ENCODE measurements at places on chromosomes 7 and 10. TPM values are rescaled to one million over a fixed set of nuclear protein-coding genes. Genes with fewer than 3 reads are reported as not detected.

- ATAC-seq, result no peak
Measured at GRCh38 chr10:63267414-63268148, 134.5 kb downstream of the NRBF2 start.

GRCh38 chr7:4610768-4611467 is 71.2 kb upstream of the FOXK1 start:
- peak; percentile 62 for ATAC-seq

GRCh38 chr7:25389489-25390106 is 161.3 kb upstream of the NPVF start:
- peak; percentile 50 for ATAC-seq

DNA sequence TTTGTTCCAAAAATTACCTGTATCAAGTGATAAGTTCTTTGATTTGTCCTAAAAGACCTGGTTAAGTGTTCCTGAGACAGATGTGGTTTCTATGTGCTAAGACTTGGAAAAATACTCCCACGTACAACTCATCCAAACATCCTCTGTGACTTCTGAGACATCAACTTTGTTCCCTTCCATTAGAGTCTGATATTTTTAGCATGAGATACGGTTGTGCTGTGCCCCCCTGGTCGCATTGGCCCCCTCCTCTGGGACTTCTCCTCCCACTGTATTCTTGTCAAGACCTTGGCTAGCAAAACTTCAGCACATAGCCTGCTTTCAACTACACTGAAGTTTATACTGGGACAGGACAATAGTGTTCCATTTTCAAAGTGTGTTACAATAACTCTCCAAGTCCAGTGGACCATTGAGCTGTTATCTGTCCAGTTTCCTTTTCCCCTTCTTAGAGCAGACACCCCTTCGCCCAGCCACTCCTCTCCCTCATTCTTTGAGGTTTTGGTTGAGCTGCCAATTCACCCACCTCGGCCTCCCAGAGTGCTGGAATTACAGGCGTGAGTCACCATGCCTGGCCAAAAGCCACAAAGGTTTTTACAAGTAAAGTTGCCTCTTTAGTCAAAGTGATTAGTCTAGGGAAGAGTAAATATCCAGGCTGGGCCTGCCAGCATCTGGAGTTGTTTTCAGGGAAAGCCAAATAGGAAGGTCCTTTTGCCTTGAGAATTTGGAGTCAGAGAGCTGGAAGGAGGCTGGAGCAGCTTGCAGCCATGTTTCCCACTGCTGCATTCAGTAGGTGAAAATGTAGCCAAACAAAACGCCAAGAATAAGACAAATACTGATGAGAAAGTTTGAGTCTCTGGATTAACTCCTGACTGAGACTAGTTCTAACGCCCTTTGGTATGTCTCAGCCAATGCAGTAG is 17.8 kb upstream of the PDLIM1 start:
- ATAC-seq, result peak; percentile 93

- no peak for ATAC-seq
Measured at GRCh38 chr7:139362302-139362701, 2.6 kb downstream of the LUC7L2 start.

- ATAC-seq, result no peak
Measured at GRCh38 chr10:62025901-62026879, 124.7 kb downstream of the ARID5B start.

DNA sequence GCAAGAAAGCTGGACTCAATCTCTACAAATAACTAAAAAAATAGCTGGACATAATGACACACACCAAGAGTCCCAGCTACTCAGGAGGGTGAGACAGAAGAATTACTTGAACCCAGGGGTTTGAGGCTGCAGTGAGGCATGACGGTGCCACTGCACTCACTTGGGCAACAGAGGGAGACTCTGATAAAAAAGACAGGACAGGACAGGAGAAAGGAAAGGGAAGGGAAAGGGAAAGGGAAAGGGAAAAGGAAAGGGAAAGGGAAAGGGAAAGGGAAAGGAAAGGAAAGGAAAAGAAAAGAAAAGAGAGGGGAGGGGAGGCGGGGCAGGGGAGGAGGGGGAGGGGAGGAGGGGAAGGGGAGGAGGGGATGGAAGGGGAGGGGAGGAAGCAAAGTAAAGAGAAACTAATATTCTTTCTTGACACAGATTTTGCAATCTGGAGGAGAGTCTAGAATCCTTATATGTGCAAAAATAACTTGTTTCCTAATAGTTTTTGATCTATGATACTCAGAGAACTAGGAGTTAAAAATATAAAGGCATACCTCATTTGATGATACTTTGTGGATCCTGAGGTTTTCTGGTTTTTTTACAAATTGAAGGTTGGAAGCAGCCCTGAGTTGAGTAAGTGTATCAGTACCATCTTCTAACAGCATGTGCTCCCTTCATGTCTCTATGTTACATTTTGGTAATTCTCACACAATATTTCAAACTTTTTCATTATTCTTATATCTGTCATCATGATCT is 8.0 kb downstream of the SAR1A start:
- no peak for ATAC-seq

GRCh38 chr10:12332572-12333379 is 16.6 kb upstream of the CAMK1D start:
- no peak for ATAC-seq

DNA sequence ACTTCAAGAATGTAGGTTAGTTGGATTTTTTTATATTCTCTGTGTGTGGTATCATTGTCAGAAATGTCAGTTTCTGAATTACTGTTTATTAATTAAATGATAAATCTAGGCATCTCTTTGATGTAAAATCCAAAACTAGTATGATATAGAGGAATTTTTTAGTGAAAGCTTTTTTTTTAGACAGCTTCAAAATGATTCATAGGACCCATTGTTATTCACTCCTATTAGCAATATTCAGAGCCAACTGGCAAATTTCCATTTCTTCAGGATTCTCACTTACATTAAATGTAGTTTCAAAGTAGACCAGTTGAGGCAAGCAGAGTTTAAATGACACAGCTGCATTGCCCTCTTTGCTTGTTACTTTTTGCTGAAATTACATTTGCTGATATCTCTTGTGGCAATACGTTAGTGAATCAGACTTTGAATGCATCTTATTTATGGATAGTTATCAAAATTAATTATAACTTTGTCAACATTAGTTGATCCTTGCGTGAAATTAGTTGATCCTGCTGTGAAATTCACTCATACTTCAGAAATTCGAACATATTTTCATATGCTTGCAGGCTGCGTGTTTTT is 20.3 kb downstream of the ZNF277 start:
- no peak for ATAC-seq

GRCh38 chr10:25232204-25232603 is 57.4 kb downstream of the GPR158 start:
- ATAC-seq, result no peak

DNA sequence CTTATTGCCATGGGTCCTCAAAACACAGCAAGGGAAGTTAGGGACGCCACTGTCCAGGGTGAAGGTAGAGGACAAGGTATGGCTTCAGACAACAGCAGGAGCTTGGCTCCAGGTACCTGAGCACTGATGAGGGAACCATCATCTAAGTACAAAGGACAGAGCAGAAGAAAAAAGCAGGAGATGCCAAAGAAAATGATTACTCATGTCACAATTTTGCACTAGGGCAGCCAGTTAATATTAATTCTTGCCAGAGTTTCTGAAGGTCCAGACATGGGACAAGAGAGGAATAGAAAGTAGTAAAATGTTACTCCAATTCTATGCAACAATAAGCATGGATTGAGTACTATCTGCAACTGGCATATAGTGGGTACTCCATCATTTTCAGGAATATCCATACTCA is 14.1 kb downstream of the PTN start:
- ATAC-seq, result no peak

DNA sequence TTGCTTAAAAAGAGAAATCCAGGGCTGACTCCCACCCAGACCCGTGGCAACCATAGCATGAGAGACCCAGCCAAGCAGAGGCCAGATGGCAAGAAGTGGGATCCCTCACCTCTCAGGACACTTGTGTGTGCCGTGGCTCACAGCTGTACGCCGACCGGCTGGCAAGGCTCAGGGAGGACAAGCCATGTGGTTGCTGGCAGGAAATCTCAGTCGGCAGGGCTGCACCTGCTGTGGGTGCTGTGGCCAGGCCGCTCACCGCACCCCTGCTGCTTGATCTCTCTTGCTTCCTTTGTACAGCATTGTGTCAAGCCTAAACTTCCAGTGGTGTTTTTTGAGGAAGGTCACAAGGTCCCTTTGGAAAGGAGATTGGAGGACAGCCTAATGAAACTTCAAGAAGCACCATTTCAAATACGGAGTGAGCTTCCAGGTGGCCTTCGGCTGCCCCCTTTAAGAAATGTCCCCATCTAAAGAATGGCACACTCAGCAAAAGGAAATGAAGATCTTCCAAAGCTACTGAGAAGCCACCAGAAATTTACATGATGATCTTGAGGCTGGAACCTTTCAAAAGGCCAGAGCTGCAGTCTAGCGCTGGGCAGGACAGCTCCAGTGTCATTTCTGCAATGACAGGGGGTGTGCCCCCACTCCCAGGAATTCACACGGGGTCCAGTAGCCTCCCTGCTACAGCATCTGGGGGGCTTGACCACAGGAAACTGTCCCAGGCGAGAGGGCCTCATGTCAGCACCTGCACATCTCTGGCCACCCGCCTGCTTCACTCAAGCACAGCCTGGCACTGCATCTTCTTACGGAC is 409.0 kb upstream of the MGMT start:
- no peak for ATAC-seq

- peak; percentile 50 for ATAC-seq
Measured at GRCh38 chr7:111987115-111987826, 218.9 kb downstream of the DOCK4 start.

GRCh38 chr10:101902820-101903145 is 59.2 kb upstream of the KCNIP2 start:
- ATAC-seq, result no peak

DNA sequence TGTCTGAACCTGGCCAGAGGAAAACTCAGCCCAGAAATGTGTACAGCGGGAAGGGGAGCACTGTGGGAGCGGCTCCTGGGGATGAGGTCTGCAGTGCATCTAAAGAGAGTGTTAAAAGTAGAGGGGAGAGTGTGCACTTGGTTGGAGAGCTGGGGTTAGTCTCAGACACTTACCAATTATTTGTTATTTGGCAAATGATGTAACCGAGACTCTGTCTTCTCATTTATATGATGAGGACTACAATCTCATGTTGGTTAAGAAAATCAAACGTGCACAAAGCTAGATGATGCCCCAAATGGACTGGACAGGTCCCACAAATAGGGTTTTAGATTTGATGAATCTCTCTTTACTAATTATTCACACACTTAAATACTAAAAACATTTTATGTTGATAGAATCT is 962.4 kb downstream of the GATA3 start:
- ATAC-seq, result no peak

DNA sequence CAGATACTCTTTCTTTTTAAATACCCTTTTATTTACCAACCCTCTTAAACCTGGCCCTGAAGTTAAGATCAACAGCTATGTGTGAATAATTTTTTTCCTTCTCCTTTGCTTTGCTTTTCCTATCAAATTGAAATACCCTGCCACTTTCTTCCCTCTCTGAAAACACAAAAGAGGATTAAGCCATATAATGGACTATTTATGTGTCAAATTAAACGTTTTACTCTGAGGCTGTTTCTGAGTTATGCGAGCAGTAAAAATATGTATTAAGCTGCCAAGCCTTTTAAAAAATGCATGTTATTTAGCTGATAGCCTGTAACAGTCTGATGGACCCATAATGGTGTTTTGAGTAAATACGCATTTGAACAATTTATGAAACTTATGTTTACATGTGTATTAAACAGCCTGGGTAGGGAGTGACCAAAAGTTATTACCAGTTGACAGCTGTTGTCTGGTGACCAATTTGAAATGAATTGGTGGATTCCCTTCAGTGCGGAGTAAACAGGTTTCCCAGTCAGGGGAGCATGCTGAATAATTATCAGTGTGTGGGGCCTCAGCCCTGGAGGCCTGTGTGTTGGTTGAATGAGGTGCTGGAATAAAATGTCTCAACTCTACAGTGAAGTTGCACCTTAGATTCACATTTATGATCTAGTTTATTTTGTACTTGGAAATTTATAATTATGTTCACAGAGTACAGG is 89.6 kb downstream of the AUTS2 start:
- peak; percentile 87 for ATAC-seq

Gene GPRIN2
- total RNA-seq, result 0.93 TPM

Gene CROT
- 7.2 TPM for total RNA-seq

Gene UPK3BL2
- not detected for total RNA-seq

Gene PPP1R3A
- not detected for total RNA-seq

Gene GHRHR
- total RNA-seq, result 0.65 TPM

Gene NKX1-2
- total RNA-seq, result 0.05 TPM

Gene TUBB8
- 2.8 TPM for total RNA-seq

Gene GRID2IP
- 0.21 TPM for total RNA-seq

Gene FOXI2
- total RNA-seq, result 0.04 TPM

Gene PHTF2
- total RNA-seq, result 18.1 TPM

Gene ZPBP
- not detected for total RNA-seq

Gene PGAM1
- 525 TPM for total RNA-seq
